CD8-positive, alpha-beta memory T cell (primary cell): ENCODE measurements at places on chromosomes 7 and 10. TPM values are rescaled to one million over a fixed set of nuclear protein-coding genes. Genes with fewer than 3 reads are reported as not detected.
A peak's percentile ranks its signal among the peaks of the same experiment; 100 is the strongest.

DNA sequence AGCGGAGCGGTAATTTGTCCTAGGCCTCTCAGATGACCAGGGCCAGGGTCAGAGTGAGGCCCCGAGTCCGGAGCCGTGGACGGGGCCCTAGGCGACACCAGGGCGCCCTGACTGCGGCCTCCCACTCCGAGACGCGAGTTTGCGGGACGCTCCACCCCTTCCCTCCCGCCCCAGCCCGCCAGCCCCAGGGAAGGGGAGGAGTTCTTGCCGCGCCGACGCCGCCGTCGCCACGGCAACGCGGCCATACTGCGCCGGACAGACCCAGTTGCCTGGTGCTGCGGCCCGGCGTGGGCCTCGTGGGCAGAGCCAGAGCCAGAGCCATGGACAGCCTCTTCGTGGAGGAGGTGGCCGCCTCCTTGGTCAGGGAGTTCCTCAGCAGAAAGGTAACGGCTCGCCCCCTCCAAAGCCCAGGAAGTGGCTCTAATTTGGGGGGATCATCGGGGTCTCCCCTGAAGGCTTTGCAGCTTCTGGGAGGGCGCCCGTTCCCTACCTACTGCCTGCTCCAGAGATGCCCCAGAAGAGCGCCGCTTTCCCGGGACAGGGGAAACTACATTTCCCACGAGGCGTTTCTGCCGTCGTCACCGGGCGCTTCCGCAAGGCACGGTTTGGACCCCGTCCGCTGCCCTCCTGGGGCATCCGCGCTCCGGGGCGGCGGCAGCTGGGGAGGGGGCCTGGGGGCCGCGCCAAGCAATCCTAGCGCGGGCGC, at the start of gene MINDY4:
MINDY4 (plus strand) TSS at position 244 of the 706 bp plus-strand sequence; CDS start at position 321, 77 bp downstream.
- peak; percentile 50 for DNase-seq

GRCh38 chr10:129764011-129764900, 199.8 kb downstream of the EBF3 start:
- no peak for DNase-seq

- DNase-seq, result no peak
Measured at GRCh38 chr7:133851411-133851810, 275.7 kb upstream of the LRGUK start.

DNA sequence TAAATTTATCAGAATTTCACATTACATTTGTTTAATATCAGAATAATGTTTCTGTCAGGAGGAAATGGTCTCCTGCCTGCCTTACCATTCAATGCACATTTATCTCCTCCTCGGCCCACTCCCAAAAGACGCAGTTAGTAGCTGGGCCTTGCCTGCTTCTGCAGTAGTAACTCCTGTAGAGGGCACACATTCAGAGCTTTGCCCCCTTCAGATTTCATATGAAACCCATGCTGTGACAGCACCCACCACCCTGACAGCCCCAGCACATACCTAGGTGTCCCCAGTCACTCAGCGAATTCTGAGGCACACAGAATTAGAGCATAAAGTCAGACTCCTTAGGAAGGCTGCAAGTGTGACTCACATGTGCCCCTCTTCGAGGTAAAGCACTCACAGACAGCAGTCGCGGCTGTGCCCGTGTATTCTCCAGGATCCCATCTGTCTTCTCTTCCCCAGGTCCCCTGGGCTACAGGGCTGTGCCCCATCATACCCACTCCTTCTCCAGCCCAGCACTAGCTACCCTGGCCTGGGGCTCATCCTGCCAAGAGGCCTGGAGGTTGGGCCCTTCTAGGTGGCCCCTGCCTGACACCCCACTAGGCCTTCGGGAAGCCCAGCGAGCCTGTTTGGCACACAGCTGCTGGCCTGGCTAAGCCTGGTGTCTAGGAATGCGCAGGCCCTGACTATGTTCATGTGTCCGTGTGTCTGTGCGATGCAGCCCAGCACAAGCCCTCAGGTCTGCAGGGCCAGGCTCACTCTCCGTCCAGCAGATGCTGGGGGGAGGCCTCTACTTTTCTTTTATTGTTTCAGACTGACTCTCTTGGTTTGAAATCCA, 4.7 kb upstream of the DEPP1 start:
- no peak for DNase-seq

- peak; percentile 10 for DNase-seq
Measured at GRCh38 chr10:22986771-22987542, 59.1 kb downstream of the ARMC3 start.

GRCh38 chr10:13791483-13791882, 204.7 kb downstream of the PRPF18 start:
- no peak for DNase-seq

GRCh38 chr7:4794591-4795350, 19.3 kb downstream of the AP5Z1 start:
- no peak for DNase-seq

- no peak for DNase-seq
Measured at GRCh38 chr10:29102636-29103035, 186.2 kb upstream of the LYZL1 start.

DNA sequence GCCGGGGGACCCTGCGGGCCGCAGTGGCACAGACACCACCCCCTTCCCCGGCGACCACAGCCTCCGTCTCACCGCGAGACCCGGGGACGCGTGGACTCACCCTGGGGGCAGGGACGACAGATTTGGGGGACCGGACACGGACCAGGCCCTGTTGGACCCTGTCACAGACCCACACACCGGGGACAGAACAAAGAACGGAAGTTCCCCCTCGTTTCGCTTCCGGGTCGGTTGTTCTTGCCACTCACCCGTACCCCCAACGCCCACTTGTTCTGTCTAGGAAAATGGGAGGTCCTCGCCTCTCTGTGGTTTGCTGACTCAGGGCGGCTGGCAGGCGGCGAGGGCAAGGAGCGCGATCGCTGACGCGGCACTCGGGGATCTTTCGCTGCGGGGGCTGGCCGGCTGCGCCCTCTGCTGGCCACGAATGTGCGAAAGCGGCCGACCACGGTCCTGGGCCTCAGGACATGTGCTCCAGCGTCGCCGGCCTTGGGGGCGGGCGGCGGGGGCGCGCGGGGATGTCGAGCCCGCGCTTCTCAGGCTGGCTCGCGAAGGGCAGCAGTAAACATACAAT, at the start of gene ZNF3:
ZNF3 (minus strand) TSS at position 189 of the 568 bp plus-strand sequence. CDS start 4,366 bp downstream, outside the sequence.
- peak; percentile 98 for DNase-seq

DNA sequence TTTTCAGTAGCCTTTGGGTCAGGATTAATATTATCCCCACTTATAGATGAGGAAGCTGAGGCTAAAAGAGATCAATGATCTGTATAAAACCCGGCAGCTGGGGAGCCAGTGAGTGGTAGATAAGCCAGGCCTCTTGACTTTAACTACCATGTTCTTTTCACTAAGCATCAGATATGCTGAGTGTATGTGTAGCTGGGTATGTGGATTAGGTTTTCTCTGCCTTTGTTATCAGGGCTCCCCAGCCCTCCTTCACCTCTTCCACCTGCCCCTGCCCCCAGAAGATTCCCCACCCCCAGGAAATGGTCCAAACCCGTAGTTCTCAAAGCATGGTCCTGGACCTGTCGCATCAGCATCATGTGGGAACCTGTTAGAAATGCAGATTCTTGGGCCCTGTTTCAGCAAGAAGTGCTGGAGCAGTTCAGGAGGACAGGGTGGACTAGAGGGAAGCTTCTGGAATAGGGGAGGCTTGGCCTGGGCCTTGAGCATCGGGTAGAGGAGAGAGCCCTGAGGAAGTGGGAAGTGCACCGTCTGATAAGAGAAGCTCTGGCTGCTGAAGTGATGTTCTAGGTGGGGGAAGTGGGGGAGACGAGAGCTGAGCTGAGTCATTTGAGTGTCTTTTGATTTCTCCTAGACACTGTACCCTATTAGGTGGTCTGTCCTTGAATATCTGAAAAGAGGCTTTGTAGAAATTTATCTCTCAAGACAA, 101.3 kb downstream of the HIF1AN start:
- no peak for DNase-seq

GRCh38 chr10:34773636-34774630, 41.2 kb downstream of the PARD3 start:
- DNase-seq, result no peak

DNA sequence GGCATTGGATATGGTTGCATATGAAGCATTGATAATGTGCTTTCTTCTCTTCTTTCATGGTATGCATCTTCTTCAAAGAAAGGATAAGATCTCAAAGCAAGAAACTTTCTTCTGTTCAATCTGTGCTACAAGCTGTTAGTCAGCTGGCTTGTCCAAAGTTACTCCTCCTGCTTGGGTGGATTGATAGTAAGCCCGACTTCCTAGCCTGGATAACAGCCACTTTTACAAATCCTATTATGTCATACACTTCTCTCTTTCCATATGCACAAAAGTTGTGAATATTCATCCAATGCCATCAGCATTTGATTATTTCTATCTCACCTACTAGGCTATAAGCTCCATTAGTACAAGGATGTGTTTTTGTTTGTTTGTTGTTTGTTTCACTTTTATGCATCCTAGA, 891.0 kb upstream of the SORCS1 start:
- no peak for DNase-seq

- DNase-seq, result no peak
Measured at GRCh38 chr10:122648599-122649428, 50.8 kb downstream of the C10orf120 start.

- no peak for DNase-seq
Measured at GRCh38 chr10:120827251-120827875, 23.8 kb upstream of the WDR11 start.

DNA sequence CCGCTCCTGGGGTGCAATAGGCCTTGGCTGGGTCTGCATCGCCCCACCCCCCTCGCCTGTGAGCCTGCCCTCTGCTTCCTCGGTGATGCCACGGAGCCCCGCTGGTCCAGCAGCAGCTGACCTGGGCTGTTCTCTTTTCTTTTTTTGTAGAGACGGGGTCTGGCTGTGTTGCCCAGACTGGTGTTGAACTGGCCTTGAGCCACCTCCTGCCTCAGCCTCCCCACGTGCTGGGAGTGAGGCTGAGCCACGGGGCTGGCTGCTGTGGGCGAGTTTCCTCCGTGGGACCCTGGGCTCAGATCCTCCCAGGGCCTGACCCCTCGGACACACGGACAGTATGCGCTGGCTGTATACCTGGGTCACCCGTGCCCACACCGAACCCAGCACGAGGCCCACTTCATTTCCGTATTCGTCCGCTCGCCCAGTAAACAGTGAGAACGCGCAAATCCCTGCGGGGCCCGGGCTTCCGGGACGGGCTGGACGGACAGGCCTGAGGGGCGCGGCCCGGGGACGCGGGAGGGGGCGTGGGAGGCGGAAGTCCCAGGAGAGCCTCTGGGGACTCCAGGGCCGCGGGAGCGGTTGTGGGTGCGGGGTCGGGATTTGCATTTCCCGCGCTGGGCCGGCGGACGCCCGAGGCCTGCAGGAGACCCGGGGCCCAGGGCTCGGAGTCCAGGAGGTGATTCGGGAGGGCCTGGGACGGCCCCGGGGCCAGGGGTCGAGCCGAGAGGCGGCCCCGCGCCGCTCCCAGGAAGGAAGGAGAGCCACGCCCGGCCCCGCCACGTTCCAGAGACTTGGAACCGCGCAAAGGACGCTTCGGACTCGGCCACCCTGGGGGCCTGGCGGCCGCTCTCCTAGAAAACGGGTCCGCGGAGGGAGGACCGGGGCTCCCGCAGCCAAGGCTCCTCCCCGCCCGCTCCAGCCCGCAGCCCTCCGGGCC, 57.7 kb upstream of the DNAJB6 start:
- no peak for DNase-seq

DNA sequence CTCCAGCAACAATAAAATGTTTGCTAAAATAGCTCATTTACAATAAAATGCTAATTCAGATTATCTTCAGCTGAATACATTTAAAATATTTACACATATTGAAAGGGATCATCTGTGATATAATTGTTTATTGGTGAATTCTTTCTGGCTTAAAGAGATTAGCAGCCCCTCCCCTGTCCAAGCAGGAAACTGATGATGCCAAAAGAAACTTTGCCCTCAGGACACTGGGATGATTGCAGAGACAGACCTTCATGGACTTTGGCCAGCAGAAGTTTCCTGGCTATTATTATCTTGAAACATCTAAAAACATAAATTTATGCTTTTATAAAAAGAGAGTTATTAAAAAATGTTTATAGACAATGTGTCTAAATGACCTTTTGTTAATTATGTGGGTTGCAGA, 764.9 kb upstream of the MBL2 start:
- DNase-seq, result no peak

DNA sequence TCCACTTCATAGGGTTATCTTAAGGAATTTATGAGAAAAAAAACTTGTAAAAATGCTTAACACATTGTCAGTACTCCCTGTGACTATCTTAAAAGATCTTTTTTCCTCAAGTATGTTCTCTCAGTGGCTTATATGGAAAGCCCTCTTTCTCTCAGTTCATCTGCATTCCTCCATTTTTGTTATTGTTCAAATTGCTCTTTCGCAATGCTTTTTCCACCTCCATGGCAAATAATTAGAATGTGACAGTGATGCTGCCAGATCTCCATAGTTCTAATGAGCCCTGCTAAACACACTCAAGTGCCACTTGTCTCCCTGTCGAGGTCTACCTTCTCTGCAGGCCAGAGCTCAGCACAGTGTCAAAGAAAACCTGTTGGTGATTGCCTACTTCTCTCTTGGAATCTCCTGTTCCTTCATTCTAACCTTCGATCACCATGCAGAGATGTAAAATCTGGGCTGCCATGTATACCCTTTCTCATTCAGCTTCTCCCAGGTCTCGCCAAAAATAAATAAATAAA, 37.2 kb upstream of the ABCB5 start:
- DNase-seq, result no peak

GRCh38 chr7:45601094-45601493, 26.9 kb downstream of the ADCY1 start:
- DNase-seq, result no peak

C10orf62 gene
- polyA plus RNA-seq, result not detected
